ENCODE measurements at places on chromosomes 1 and 21. TPM values are rescaled to one million over a fixed set of nuclear protein-coding genes. Genes with fewer than 3 reads are reported as not detected.

The CEP170 gene
- 49.4 TPM for total RNA-seq

The SLC35F3 gene
- total RNA-seq, result 0.24 TPM

The MAGI3 gene
- 5.5 TPM for total RNA-seq

The ACTL8 gene
- not detected for total RNA-seq

The EXO1 gene
- total RNA-seq, result 56.2 TPM

The TRAPPC3 gene
- 56.2 TPM for total RNA-seq

The AK4 gene
- total RNA-seq, result 14.9 TPM

The RNPC3 gene
- total RNA-seq, result 27.0 TPM

The MYBPH gene
- not detected for total RNA-seq

The ICOSLG gene
- 3.2 TPM for total RNA-seq

The NR1I3 gene
- not detected for total RNA-seq
